H4 (cell line): ENCODE measurements at places on chromosomes 12 and 14. TPM values are rescaled to one million over a fixed set of nuclear protein-coding genes. Genes with fewer than 3 reads are reported as not detected.
A peak's percentile ranks its signal among the peaks of the same experiment; 100 is the strongest.

The SLCO1B1 gene
- total RNA-seq: not detected in 2 replicates

The NUAK1 gene
- total RNA-seq: 7.6 and 9.4 TPM in 2 replicates

The SIX4 gene
- 8.3 and 12.6 TPM in 2 replicates for total RNA-seq

DNA sequence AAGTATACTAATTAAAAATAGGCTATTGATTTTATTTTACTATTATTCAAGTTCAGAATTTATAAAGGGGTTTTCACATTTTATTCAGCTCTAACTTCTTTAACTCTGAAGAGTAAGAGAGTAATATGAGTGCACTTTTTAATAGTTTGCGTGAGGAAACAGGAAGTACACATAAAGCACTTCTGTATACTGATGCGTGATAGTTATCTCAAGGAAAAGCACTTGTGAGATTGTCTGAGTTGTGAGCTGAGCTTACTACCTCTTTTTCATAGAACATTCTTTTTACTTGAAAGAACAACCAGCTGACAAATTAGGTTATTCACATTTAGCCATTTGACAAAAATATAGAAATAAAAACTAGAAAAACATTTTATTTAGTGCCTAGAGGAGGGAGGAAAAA, 1.9 kb downstream of the RAD51AP1 start:
- no peak for DNase-seq

- no peak for DNase-seq
Observed at GRCh38 chr12:105736498-105736897, 402.3 kb downstream of the NUAK1 start.

GRCh38 chr12:89949457-89950195, 241.0 kb upstream of the ATP2B1 start:
- DNase-seq: peak; percentile 77

GRCh38 chr12:129101404-129101803, 248.1 kb downstream of the GLT1D1 start:
- no peak for DNase-seq

DNA sequence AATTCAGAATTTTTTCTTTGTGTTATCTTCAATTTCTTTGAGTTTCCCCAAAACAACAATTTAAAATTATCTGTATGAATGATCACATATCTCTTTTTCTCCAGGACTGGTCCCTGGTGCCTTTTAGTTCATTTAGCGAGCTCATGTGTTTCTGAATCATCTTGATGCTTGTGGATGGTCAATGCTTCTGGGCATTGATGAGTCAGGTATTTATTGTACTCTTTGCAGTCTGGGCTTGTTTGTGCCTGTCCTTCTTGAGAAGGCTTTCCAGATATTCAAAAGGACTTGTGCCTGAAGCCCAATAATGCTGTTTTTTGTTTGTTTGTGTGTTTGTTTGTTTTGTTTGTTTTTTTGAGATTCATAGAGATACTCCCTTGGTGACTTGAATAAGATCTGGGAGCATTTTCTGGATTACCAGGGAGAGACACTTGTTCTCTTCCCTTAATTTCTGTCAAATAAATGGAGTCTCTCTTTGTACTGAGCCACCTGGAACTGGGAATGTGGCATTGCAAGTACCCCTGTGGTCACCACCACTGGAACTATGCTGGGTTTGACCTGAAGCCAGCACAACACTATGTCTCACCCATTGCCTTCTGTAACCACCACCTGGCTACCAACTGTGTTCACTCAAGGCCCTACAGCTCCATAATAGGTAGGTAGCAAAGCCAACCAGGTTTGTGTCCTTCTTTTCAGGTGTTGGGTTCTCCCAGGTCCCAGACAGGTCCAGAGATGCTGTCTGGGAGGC, 56.3 kb downstream of the SLC6A15 start:
- no peak for DNase-seq

DNA sequence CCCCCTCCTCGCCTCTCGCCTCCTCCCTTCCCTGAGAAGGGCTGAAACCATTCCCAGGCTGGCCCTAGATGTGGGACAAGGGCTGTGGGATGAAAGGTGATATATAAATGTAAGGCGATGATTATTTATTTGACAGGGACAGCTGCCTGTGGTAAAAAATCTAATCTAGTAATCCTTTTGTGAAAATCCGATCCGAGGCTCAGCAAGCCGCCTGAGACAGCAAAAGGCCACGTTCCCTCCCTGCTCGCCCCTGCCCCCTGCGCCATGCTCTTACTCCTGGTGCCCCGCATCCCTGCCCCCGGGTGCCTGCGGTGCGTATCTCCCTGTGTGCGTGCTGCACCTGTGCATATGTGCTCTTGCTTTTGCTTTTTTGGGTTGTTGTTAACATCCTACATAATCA, 65.2 kb downstream of the TSPAN9 start:
- no peak for DNase-seq

DNA sequence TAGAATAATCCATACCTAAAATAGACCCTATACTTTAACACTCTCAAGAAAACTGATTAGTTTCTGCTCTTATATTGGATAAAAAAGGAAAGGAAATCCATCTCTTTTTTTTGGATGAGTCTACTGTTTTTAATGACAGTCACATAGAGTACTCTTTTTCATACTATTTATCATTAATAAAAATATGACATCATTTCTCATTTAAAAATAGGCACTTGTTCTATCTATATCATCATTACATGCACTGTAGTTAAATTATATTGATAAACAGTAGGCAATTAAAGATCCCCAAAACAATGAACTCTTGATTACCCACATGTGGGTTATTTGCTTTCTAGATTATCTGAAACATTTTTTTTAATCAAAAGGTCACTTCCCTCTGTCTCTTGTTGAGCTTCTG, 338.8 kb downstream of the NELL2 start:
- no peak for DNase-seq

DNA sequence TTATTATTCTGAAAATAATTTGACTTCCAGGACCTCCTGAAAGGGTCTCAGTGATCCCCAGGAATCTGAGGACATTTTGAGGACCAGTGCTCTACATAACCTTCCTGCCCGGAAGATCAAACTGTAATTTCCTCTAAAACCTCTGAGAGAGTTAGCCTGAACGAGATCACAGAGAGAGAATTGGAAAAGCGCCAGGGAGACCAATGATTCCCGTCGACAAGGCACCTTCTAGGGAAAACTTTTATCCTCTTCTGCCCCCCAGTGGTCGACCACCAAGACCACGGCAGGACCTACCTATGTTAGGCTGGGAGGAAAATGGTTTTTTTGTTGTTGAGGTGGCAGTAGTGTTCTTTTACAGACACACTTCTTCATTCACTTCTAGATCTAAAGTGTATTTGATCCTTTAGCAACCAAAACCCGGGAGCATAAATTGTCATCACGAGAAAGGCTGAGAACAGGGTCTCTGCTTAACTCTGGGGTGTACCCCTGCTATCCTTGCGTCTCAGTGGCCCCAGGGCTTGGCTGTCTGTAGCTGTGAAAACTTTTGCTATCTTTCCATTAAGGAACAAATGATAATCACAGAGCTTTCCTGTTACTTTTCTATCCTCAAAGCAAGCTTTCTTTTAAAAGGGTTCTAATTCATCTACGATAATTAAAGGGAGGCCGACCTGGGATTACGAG, 62.9 kb upstream of the NID2 start:
- peak; percentile 87 for DNase-seq

DNA sequence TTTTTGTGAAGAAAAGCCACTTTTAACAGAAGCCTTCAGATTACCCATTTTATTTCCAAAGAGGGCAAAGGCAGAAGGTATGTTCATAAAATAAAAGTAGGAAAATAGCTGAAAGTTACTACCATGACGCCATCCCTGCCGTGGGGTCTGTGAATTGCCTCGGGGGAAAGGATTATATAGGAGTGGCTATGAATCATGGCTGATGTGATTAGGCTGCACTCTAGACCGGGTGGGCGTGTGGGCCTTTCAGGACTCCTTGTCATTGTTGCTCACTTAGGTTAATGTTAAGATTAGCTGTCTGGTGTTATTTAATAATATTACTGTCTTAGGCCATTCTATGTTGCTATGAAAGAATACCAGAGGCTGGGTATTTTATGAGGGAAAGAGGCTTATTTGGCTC, 195.5 kb downstream of the EGLN3 start:
- no peak for DNase-seq

DNA sequence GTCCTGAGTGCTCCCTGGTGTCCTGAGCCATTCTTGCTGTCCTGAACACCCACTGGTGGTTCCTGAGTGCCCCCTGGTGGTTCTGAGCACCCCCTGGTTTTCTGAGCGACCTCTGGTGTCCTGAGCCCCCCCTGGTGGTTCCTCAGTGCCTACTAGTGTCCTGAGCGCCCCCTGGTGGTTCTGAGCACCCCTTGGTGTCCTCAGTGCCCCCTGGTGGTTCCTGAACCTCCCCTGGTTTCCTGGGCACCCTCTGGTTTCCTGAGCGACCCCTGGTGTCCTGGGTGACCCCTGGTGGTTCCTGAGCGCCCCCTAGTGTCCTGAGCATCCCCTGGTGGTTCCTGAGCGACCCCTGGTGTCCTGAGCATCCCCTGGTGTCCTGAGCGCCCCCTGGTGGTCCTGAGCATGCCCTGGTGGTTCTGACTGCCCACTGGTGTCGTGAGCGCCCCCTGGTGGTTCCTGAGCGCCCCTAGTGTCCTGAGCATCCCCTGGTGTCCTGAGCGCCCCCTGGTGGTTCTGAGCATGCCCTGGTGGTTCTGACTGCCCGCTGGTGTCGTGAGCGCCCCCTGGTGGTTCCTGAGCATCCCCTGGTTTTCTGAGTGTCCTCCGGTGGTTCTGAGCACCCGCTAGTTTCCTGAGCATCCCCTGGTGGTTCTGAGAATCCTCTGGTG, 473.1 kb downstream of the TMEM121 start:
- DNase-seq: peak; percentile 11

DNA sequence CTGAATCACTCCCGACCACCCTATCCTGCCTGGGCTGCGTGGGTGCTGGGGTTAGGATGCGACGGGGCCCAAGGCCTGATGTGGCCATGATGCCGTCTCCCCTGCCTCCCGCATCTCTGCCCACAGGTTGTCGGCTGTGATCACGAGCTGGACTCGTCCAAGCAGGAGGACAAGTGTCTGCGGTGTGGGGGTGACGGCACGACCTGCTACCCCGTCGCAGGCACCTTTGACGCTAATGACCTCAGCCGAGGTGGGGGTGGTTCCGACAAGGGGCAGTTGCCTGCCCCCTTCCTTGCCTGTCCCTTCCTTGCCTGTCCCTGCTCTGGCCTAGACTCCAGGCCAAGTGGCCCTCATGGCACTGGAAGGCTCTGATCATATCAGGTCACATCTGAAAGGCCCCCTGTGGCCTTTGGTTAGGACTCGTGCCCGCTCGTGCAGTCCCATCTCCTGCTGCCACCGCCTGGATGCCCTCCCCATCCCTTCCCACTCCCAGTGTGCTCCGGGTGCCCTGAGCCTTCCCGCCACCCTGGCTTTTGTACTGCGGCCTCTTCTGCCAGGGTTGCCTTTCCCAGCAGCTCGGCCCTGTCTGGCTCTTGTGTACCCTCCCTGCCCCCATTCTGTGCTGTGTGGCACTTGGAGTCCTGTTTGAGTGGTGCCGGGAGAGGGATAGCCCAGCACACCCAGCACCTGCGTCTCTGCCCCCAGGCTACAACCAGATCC, 13.6 kb downstream of the PAPLN start:
- no peak for DNase-seq

DNA sequence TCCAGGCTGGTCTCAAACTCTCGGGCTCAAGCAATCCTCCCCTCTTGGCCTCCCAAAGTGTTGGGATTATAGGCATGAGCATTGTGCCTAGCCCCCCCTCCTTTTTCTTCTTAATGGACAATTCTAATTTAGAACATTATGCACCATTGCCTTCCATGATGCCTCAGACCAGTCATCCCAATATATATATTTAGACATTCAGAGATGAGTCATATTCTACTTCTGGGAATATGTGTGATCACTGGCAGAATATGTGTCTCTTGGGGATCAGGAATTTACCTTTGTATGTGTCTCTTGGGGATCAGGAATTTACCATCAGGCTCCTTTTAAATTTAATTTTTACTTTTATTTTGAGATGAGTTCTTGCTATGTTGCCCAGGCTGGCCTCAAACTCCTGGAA, 7.5 kb upstream of the CCDC177 start:
- DNase-seq: no peak

DNA sequence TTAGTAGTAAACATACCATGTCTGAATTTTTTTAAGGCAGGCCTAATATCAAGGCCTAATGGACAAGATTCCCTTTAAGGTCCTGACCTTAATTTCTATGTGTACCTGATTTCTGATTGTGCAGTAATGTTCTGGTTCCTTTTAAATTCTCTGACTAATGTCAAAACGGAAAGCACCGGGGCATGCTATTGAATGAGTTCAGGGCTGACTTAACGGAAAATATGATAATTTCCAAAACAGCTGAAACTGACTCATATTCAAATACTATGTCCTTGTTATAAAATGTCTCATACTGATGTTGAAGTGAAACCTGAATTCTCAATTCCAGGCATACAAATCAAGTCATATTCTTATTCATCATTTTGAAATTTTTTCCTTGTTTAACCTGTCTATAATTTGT, 6.7 kb downstream of the TAS2R43 start:
- DNase-seq: no peak

DNA sequence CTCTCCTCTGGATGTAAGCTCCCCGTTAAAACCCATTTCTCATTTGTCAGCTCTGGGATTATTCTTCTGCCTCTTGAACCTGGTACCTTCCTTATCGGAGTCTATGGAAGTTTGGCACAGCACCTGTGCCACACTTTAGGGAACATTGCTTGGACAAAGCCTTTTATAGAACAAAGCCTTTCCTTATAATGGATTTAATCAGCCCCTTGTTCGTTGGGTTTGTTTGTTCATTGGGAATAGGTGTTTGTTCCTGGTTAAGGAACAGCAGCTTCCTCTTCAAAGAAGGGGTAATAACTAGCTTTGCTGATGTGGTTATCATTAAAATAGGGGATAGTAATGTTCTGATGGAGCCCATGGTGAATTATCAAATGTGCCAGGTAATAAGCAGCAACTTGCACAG, 70.4 kb downstream of the NRXN3 start:
- DNase-seq: no peak

GRCh38 chr12:102527171-102527720, 46.9 kb upstream of the IGF1 start:
- no peak for DNase-seq

DNA sequence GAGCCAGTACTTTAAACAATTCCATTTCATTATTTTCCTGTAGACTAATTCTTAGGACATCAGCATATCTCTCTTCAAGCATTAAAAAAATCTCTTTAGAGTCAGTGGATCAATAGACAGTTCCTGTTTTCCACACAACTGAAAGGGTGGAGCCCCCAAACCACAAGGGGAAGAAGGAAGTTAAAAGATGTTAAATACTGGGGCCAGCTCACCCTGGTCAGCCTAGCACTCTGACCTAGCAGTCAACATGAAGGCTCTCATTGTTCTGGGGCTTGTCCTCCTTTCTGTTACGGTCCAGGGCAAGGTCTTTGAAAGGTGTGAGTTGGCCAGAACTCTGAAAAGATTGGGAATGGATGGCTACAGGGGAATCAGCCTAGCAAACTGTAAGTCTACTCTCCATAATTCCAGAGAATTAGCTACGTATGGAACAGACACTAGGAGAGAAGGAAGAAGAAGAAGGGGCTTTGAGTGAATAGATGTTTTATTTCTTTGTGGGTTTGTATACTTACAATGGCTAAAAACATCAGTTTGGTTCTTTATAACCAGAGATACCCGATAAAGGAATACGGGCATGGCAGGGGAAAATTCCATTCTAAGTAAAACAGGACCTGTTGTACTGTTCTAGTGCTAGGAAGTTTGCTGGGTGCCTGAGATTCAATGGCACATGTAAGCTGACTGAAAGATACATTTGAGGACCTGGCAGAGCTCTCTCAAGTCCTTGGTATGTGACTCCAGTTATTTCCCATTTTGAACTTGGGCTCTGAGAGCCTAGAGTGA, at the start of gene LYZ:
Gene LYZ (plus strand): TSS at position 220 of the 777 bp plus-strand sequence. CDS start 28 bp downstream, at position 248.
- DNase-seq: no peak

- no peak for DNase-seq
Observed at GRCh38 chr12:16579041-16579440, 26.9 kb downstream of the LMO3 start.
